ENCODE measurements at places on chromosomes 6 and 20.

DNA sequence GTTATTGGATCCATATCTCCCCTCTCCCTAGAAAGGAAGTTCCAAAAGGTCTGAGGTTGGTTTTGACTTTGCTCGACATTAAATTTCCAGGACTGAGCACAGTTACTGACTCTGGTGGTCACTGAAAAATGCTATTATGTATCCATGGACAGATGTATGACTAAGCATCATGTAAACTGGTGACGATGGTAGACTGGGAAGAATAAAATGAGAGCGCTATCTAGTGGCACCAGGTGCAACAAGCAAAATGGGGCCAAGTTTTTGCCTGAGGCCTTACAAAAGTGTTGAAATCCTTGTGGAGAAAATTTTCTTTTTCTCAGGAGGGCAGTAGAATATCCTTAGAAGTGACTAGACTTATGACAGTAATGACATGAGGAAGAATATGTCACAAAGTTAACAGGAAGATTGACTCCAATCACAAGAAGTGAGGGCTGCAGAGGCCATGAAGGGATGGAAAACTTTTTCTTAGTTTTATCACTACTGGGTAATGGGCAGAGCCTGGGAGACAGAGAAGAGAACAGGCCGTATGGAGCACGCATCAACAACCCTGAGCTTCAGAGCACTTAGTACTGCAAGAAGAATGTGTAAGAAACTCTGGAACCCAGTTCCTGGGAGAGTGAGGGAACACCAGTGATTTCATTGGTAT lies 88.9 kb upstream of the ELOVL5 start:
- no peak for DNase-seq

DNA sequence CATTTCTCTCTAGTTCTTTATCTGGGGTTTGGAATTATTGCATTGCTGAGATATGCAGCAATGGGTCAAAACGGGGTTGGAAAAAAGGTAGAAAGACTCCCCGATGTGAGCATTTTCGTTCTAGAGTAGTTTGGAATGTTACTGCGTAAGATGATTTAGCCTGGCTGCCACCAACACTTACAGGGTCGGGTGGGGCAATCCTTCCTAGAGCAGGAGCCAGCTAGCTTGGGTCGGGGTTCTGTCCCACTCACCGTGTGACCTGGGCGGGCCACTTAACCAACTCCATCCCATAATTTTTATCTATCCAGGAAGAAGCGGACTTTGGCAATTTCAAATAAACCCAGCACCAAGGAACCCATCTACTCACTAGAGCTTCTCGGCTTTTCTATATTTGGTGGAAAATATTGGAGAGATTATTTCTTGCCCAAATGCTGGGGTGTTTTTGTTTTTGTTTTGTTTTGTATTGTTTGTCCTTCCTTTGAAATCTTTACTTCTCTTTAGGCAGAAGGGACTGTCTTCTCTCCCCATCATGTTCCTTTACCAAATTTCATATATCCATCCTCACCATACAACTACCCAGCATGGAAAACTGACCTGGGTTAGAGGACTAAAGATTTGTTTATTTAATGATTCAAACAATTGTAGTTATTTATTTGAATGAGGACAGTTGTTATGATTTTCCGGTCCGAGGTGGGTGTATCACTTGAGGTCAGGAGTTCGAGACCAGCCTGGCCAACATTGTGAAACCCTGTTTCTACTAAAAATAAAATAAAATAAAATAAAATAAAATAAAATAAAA lies 72.4 kb downstream of the GPX5 start:
- DNase-seq = no peak

- no peak for DNase-seq
Observed at GRCh38 chr6:105733556-105734162, 330.8 kb upstream of the PREP start.

DNA sequence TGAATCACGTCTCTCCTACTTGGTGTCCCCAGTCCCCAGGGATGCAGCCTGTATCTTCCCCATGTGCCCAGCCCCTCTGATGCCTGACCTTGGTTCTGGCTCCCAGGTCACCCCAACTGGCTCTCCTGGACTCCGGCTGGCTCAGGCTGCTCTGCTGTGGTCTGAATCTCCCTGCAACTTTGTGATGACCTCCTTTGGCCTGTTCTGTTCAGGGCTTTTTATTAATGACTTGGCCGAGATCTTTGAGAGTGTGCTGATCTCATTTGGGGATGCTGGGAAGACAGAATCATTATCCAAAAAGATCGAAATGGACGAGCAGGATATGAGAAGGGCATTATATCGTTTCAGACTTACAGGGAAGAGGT lies 67.4 kb downstream of the IGF2R start:
- DNase-seq = no peak

DNA sequence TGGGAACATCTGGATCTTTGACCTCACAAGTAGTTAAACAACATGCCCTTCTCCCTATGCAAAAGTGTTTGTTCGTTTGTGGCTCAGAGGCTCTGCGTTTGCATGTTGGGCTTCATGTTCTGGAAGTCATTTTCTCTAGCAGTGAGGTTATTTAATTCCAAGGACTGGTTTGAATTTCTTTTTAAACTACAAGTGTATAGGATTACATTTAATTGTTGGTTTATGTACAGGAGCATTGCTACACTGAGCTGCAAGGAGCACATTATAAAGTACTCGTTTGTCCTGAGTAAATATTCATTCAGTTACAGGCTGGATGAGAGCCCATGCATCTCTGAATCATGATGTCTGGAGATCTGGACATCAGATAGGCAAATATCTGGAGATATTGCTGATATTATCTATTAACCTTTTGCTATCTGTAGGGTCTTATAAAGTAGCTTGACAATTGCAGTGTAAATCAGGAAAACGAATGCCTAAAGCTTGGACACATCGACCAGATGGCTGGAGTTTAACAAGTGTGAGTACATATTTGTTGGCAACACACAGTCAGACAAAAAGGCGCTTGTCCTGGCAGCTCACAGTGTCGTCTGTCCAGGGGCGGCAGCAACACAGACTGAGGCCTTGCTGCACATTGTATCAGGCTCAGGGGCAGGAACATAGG lies 84.6 kb downstream of the PDE7B start:
- DNase-seq = no peak

DNA sequence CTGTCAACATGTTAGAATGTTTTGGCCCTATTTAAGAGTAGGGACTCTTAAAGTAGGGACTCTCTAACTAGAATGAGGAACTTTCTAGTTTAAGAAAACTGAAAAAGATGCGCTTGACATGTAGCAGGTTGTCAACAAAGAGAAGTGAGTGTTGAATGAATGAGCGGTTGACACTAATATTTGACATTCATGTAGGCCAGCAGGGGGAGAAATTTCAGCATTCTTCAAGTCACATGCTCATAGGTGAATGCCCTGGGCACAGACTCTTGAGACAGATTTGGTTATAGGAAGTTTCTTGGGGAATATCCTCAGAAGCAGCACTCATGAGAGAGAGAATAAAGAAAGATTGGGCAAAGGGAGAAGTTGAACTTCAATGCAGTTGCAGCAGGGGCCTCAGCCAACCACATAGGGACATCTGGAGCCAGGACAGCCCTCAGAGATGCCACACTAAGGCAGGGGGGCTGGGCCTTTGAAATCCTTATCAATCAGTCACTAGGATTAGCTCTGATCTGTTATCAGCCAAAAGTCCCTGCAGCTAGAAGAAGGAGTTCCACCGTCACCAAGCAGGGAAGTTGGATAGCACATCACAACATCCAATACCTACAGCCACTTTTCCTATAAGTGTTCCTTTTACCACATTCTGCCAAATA lies 145.1 kb upstream of the FKBP1C start:
- DNase-seq = no peak

DNA sequence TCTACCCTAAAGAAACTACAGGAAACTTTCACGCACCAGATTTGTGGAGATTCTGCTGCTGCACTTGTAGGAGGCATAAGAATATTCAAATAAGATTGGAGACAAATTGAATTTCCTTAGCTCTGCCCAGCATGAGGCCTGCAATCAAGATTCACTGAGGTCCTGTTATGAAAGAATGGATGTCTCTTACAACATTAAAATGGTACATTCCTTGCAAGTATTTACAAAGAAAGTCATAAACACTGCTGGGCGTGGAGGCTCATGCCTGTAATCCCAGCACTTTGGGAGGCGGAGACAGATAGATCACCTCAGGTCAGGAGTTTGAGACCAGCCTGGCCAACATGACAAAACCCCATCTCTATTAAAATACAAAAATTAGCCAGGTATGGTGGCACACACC lies 74.0 kb upstream of the MAP3K4 start:
- DNase-seq = no peak

GRCh38 chr6:65933390-65933789 lies 226.4 kb upstream of the EYS start:
- no peak for DNase-seq

GRCh38 chr6:40400738-40401137 lies 186.4 kb downstream of the LRFN2 start:
- DNase-seq = no peak

GRCh38 chr6:43405354-43405753 lies 22.0 kb upstream of the ABCC10 start:
- no peak for DNase-seq

GRCh38 chr20:57061051-57061900 lies 205.2 kb downstream of the BMP7 start:
- DNase-seq = no peak

DNA sequence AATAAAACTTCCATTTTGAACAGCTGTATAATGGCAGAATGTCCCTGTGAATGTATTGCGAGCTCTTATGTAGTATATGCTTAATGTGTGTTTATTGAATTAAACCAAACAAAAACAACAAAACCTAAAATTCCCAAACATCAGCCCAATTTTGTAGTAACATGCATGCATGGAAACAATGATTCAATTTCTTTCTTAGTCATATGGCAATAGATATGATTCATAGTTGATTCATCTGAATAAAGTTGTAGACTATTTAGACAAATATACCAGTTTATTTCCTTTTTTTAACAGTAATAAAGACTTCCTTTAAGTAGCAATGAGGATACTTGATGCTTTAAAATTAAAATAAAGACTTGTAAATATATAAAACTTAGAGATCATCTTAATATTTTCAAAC lies 670.6 kb downstream of the CD109 start:
- DNase-seq = no peak

Measured in GOT3 (cell line).